ENCODE measurements at places on chromosomes 3 and 15. TPM values are rescaled to one million over a fixed set of nuclear protein-coding genes. Genes with fewer than 3 reads are reported as not detected.

The RPP14 gene
- 9.4 TPM for total RNA-seq

The SNX22 gene
- 1.2 TPM for total RNA-seq

The HRG gene
- total RNA-seq = not detected

The GOLGA6D gene
- not detected for total RNA-seq

The DOCK3 gene
- 0.38 TPM for total RNA-seq

The TIMP4 gene
- 13.6 TPM for total RNA-seq

The IL20RB gene
- total RNA-seq = 0.99 TPM

The LINGO1 gene
- total RNA-seq = 9.9 TPM

The POPDC2 gene
- 0.37 TPM for total RNA-seq
